SW 1271 (cell line): ENCODE measurements at places on chromosomes 1 and 21.

- DNase-seq = no peak
Measured at GRCh38 chr21:45203983-45204382, 83.7 kb downstream of the POFUT2 start.

DNA sequence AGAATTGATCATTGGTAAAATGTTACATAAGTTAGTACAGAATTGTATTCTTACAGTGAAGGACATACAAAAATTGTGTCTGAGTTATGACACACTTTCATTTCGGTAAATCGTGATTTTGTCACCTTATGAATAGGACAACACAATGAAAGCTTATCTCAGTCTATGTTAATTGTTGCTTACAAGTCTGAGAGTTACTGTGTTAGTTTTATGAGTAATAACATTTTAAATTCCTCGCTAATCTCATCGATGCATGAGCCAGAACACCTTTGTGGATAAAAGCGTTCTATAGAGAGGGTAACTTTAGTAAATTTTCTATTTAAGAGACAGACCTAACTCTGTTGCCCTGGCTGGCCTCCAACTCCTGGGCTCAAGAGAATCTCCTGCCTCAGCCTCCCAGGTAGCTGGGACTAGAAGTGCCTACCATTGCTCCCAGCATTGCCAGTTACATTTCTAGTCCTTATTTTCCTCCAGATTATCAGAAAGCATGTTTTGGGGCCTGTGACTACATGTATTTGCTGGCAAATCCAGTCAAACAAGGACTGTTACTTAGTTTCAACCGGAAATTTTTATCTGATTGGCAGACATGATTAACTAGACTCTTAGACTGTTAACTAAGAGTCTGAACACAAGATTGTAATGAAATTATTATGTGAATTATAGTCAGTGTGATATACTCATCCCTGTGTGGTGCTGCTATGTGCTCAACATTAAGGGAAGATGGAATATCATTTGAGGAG, 3.0 kb downstream of the PRRC2C start:
- DNase-seq = no peak

GRCh38 chr1:23664837-23665795, 26.5 kb upstream of the RPL11 start:
- no peak for DNase-seq

- DNase-seq = no peak
Measured at GRCh38 chr1:53376742-53377437, 49.0 kb upstream of the LRP8 start.

DNA sequence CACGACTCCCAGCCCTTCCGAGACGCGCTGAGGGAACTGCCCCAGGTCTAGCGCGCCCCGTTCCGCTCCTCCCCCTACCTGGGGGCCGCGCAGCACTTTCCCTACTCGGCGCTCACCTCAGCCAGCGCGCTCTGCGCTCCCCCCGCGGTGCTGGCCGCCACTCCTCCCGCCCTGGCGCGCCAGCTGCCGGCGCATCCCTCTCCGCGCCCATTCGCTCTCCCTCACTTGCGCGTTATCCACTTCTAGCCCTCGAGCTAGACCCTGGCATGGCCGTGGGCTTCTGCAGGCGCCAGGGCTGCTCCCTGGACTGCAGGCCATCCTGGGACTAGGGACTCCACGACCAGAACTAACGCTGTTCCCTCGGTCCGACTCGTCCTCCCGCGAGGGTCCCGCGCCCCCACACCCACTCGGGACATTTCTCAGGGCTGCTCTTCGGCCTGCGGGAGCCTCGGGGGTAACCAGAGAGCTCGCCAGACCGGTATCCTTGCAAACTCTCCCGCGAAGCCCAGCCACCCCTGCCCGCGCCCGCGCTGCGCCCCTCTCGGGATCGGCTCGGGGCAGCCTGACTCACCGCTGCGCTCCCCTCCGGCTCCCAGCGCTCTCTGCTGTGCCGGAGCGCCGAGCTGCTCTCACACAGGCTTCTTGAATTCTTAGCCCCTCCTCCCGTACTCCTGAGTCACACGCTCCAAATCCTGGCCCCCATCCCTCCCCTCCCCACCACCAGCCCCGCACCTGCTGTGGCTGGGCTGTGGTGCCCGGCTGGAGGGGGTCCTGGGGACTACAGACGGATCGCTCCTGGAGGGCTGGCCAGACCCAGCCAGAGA, at the start of gene NGF:
Gene NGF (minus strand): TSS at position 617 of the 824 bp plus-strand sequence. CDS start 51,454 bp downstream, outside the sequence.
- no peak for DNase-seq

- DNase-seq = no peak
Measured at GRCh38 chr1:50419192-50419906, 3.9 kb downstream of the DMRTA2 start.

GRCh38 chr1:240803151-240803550, 191.2 kb upstream of the GREM2 start:
- DNase-seq = no peak

DNA sequence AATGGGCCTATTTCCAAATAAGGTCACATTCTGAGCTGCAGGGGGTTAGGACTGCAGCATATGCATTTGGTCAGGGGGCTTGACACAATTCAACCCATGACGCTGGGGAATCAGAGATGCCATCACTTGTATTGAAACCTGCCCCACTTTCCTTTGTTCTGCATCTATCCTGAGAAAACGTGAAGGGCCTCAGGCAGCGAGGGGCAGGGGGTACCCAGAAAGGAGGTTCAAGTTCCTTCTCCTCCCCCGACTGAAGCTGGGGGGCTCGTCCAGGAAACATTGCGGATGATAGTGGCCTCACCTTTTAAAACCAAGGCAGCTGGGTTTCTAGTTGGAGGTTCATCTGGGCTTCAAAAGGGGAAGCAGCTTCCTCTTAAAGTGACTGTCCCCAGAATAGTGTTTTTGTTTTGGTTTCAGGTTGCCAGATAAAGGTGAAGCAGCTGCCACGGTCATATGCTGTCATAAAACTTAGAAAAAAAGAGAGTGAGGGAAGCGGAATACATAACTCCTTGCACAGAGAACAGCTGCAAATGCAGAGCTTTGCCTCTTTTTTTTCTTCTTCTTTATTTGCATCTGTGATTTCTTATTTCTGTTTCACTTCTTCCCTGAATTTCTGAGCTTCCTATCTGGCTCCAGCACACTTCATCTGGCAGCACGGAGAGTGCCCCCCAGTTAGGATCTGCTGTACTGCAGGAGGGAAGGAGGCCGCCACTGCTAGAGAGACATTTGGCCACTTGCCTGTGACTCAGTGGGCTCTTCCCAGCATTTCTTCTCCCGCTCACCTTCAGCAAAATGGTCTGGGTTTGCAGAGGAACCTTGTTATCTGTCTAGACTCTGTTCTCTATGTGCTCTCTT, 142.0 kb downstream of the AJAP1 start:
- no peak for DNase-seq

GRCh38 chr1:55179177-55179835, 35.9 kb downstream of the USP24 start:
- no peak for DNase-seq

GRCh38 chr1:16012590-16013219, 5.1 kb downstream of the HSPB7 start:
- no peak for DNase-seq

GRCh38 chr1:152983743-152984142, at the start of gene SPRR1A:
TSS of gene SPRR1A (plus strand) at chr1:152984081. CDS start at chr1:152985231, 1,150 bp downstream.
- no peak for DNase-seq

GRCh38 chr1:156155756-156156510, 2.5 kb downstream of the SEMA4A start:
- no peak for DNase-seq

- DNase-seq = no peak
Measured at GRCh38 chr1:219798283-219799030, 129.9 kb downstream of the SLC30A10 start.

GRCh38 chr1:236090741-236091147, 25.9 kb upstream of the NID1 start:
- no peak for DNase-seq

DNA sequence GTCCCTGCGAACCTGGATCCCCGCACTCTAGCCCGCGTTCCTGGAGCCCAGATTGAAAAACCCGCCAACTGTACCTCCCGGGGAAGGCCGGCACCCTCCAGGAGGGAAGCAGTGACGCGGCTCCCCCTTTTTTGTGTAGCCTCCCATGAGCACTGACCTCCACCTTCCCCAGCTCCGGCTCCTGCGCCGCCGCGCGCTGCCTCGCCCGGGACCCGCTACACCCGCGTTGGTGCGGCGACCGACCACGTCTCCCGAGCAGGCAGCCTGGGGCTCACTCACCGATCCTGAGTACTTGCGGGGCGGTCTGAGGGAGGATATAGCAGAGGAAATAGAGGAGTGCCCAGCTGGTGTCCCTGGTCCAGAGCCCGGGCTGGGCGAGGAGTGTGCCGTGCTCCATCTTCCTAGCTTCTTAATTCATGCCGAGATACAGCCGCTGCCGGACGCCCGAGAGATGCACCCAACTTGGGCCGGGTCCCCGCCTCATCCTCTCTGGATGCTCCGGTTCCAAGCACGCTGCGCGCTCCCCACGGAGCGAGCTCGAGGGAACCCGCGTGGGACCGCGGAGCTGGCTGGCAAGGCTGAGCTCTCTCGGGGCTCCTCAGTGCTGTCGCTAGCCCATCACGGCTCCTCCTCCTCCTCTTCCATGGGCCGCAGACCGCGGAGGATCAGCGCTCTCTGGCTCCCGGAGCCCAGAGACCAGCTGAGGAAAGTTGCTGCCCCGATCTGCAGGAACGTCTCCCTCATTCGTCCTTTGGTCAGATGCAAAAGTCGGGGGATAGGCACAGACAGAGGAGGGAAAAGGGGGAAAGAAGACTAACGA, 482 bp downstream of the GRIK1 start:
- no peak for DNase-seq

- no peak for DNase-seq
Measured at GRCh38 chr1:21887796-21888195, 49.3 kb downstream of the HSPG2 start.

DNA sequence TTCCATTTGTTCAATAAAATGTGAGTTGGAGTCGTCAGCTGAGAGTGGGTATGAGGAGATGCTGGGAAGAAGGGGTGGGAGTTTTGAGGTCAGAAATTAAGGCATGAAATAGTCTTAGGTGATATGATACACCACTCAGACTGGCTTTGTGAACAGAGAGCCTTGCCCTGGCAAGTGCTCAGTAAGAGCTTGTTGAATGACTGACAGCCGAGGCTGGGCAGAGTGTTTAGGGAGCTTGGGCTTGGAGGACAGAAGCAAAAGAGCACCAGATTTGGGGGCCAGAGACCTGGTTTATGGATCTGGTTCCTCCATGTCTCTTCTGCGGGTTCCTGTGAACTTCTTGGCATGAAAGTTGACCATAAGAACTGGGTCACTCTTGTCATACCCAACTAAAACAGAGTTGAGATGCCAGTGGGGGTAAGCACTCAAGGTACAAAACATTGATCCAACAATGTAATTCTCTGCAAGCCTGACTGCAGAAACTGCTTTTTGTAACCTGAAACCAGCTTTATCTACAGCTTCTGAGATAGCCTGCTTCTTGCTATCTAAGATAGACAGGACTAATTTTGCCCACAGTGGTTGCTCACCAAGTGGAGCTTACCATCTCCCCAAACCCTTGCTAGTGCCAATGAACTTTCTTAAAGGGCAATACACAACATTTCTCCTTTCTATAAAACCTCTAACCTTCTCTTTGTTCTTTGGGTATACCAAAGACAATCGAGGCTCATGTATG, 126.4 kb downstream of the TENT5C start:
- no peak for DNase-seq

DNA sequence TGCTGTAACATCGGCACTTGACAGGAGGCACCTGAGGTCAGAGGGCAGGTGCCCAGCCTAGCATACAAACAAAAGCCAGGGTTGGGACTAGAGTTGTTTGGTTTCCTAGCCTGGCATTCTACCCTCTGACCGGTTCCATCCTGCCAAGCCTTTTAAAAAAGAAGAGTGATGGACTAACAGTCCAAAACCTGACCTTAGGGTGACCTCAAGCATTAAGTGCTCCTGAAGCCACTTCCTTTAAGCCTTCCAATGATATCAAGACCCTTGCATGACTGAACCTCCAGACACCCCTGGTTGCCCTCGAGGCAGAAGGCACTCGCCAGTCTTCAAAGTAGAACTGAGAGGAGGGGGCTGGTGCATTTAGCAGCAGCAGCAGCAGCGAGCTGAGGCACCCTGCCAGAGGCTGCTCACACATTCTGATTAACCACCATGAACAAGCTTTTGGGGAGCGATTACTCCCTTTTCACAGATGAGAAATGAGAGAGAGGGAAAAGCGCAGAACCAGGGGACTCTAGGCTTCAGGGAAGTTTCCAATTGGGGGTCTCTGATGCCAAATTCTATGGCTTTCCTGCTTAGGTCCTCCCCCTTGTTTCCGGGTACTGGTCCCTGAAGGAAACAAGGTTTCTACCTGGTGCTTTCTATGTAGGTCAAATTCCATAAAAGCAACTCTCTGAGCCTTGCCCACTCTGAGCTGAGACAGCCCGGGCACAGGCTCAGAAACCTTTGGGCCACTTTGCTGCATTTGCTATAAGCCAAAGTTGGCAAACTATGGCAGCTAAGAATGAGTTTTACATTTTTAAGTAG, 9.2 kb downstream of the SLC2A1 start:
- DNase-seq = no peak

- no peak for DNase-seq
Measured at GRCh38 chr1:210003501-210003900, 65.5 kb downstream of the SYT14 start.

DNA sequence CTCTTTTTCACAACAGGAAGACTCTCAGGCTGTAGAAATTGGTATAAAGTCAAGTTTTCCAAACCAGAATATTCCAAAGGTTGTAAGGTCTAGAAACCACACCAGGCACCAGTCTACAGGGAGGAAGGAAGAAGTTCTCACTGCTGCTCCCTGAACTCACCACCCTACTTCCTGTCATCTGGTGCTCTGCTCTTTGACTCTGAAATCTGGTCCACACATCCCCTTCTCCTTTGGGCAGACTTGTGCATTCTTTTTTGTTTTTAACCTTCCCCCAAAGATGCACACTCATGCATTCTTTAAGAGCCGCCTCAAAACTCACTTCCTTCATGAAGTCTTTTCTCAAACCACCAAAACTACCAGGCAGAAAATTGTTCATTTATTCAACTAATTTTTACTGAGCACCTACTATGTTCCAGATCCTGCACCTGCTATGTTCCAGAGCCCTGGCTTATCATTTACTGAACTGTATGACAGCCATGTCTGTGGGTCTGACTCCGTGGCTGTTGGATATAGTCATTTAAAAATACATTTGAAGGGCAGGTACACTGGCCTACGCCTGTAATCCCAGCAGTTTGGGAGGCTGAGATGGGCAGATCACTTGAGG, 30.1 kb upstream of the EPS15 start:
- no peak for DNase-seq
